Lower lobe of right lung (tissue), 2 donors: ENCODE measurements at places on chromosomes 7 and 10. TPM values are rescaled to one million over a fixed set of nuclear protein-coding genes. Genes with fewer than 3 reads are reported as not detected.

The CUZD1 gene
- 0.56 TPM for total RNA-seq

The CDCA7L gene
- total RNA-seq, result 33.9 TPM

The AOAH gene
- 29.2 TPM for total RNA-seq

The GPR15LG gene
- not detected for total RNA-seq

The RALA gene
- total RNA-seq, result 48.0 TPM

The NEURL1 gene
- total RNA-seq, result 0.95 TPM

The NUTM2B gene
- total RNA-seq, result 2.5 TPM

The TMEM225B gene
- total RNA-seq, result 0.30 TPM

The TDRD1 gene
- 0.09 TPM for total RNA-seq

DNA sequence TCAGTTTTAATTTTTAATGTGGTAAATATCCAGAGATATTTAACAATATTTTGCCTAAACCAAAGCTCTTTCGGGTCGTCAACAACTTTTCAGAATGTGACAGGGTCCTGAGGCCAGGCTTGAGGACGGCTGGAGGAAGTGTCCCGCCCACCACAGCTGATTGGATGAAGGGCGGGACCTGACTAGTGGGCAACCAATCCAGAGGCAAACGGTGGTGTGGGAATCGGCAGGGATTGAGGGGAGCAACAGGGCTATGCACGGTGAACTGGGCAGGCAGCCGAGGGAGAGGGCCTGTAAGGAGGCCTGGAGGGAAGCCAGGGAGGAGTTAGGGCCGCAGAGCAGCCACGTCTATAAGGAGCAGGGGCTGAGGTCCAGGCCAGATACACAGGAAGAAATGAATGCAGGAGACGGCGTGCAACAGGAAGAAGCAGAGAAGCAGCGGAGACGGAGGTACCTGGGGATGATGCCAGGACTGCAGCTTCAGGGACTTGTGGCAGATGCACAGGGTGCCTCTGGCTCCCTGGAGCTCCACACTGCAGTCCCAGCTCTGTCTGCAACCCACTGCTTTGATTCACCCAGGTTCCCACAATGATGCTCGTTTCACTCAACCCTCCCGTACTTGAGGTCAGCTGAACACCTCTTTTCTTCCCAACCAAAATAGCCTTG lies 46.1 kb upstream of the ZMIZ1 start:
- H3K27me3 ChIP-seq, result no peaks in the 10 kb centered on the region
- H3K4me1 ChIP-seq, result peaks cover 4% of the 10 kb centered on the region
- H3K36me3 ChIP-seq, result no peaks in the 10 kb centered on the region

- H3K4me3 ChIP-seq, result no peak overlapping the region
- DNase-seq, result no peak
- no peaks in the 10 kb centered on the region for H3K27me3 ChIP-seq
- no peak overlapping the region for H3K27ac ChIP-seq
- H3K4me1 ChIP-seq, result no peaks in the 10 kb centered on the region
These were observed 91.5 kb upstream of the CUX1 start for GRCh38 chr7:101725921-101726320.

GRCh38 chr7:17845197-17845547 lies 95.1 kb downstream of the SNX13 start:
- no peak overlapping the region for H3K27ac ChIP-seq
- no peaks in the 10 kb centered on the region for H3K4me1 ChIP-seq
- DNase-seq, result no peak
- H3K4me3 ChIP-seq, result no peak overlapping the region
- H3K27me3 ChIP-seq, result no peaks in the 10 kb centered on the region
- peaks cover 18% of the 10 kb centered on the region for H3K36me3 ChIP-seq

DNA sequence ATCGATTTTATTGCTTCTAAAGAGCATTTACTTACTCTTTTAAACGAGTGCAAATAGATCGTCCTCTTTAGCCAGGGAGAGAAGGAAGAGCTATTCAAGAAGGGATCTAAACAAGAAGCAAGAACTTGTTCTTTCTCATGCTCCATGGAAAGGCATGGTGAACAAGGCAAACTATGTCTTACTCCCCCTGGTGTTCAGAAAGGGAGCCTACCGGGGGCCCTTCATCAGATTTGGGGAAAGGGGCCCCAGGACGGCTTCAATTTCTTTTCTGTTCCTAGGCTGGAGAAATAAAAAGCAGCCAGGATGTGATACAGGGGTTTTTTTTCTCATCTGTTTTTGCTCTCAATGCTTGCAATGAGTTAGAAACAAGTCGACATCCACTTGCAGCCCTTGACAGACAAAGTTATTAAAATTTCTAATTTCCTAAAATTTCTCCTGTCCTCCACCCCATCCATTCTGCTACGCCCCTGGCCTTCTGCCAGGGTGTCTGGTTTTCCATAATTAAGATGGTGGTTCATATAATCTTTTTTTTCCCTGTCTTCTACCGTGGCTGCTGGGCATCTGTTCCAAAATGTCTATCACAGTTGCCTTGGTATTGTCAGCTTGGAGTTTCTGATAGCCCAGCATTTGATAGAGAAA lies 214.4 kb downstream of the CREB5 start:
- no peaks in the 10 kb centered on the region for H3K36me3 ChIP-seq
- H3K27me3 ChIP-seq, result no peaks in the 10 kb centered on the region

DNA sequence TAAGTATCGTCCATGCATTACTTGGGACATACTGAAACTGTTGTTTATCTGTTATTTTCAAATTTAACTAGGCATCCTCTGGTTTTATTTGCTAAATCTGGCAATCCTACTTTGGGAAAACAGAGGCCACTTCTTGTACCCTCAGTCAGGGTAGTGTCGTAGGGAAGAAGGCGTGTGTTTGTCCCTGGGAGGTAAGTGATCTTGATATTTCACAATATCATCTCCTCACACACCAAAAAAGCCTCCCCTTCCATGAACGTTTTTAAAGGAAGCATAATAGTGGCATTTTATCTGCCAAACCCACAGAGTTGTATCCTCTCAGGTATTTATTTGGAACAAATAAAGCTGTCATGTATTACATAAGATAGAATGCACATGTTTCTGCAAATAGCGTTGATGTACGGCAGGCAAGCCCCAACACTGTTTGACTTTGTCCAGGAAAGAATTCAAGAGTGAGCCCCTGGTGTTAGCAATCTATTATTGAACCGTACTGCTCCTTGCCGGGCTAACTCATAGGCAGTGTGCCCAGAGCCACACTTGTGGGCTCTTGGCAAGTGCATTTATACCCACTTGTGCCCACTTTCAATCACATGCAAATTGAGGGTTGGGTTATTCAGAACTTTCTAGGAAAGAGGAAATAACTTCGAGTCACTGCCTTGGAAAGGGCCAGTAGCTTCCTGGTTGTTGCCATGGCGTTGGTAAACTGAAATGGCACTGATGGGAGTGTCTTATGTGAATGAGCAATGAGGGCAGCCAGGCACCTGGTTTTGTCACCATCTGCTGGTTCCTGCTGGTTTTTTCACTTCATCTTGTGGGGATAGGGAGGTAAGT lies 266.0 kb downstream of the USP6NL start:
- H3K36me3 ChIP-seq, result no peaks in the 10 kb centered on the region
- H3K27me3 ChIP-seq, result no peaks in the 10 kb centered on the region
- H3K27ac ChIP-seq, result no peak overlapping the region
- peaks cover 12% of the 10 kb centered on the region for H3K4me1 ChIP-seq
- H3K4me3 ChIP-seq, result no peak overlapping the region
- peak; percentile 65 for DNase-seq

DNA sequence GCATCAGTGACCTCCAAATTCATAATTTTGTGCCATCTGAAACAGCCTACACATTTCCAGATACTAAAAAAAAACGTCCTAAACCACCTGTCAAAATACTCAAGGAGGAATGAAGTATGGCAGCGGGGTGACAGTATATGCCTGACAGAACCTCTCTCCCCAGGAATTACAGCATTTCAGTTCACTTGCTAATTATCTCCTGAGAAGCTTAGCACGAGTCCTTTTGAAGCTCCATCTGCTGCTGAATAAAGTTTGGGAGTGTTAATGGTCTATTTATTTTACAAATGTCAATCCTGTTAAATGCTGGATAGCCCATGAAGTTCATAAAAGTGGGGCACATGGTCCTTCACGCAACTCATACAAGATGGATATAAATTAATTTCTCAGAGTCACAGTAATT lies 29.4 kb upstream of the ANLN start:
- DNase-seq, result no peak
- H3K27me3 ChIP-seq, result no peaks in the 10 kb centered on the region
- no peak overlapping the region for H3K4me3 ChIP-seq
- H3K36me3 ChIP-seq, result no peaks in the 10 kb centered on the region
- no peaks in the 10 kb centered on the region for H3K4me1 ChIP-seq

- peaks cover 11% of the 10 kb centered on the region for H3K27me3 ChIP-seq
- H3K27ac ChIP-seq, result no peak overlapping the region
- no peaks in the 10 kb centered on the region for H3K4me1 ChIP-seq
- no peak for DNase-seq
These were observed 95.9 kb upstream of the LEP start for GRCh38 chr7:128145191-128145590.

GRCh38 chr7:96739609-96740008 lies 30.0 kb upstream of the SEM1 start:
- H3K36me3 ChIP-seq, result no peaks in the 10 kb centered on the region
- no peaks in the 10 kb centered on the region for H3K4me1 ChIP-seq
- H3K27ac ChIP-seq, result no peak overlapping the region
- DNase-seq, result no peak
- no peak overlapping the region for H3K4me3 ChIP-seq
- peaks cover 9% of the 10 kb centered on the region for H3K27me3 ChIP-seq

DNA sequence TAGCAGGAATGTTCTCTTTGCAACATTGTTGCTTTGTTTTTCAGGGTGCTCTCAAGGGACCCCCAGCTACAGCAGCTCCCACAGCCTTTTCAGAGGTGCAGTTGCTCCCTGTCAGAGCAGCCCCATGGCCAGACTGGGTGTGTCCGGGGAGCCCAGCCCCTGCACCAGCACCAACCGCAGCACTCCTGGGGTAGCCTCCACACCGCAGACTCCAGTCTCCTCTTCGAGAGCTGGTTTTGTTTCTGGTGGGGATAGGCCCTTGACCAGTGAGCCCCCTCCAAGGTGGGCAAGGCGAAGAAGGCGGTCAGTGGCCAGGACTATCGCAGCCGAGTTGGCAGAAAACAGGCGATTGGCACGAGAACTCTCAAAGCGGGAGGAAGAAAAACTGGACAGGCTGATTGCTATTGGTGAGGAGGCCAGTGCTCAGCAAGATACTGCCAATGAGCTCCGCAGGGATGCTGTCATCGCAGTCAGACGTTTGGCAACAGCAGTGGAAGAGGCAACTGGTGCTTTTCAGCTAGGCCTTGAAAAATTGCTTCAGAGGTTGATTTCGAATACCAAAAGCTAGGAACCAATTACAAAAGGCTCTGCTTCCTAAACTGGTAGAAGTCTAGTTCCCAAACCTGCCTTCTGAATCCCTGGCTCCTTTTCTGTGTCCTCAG lies 5.4 kb downstream of the HSPA14 start:
- no peak overlapping the region for H3K27ac ChIP-seq
- H3K27me3 ChIP-seq, result no peaks in the 10 kb centered on the region
- peaks cover 55% of the 10 kb centered on the region for H3K36me3 ChIP-seq
- no peak overlapping the region for H3K4me3 ChIP-seq
- H3K4me1 ChIP-seq, result peaks cover 10% of the 10 kb centered on the region

DNA sequence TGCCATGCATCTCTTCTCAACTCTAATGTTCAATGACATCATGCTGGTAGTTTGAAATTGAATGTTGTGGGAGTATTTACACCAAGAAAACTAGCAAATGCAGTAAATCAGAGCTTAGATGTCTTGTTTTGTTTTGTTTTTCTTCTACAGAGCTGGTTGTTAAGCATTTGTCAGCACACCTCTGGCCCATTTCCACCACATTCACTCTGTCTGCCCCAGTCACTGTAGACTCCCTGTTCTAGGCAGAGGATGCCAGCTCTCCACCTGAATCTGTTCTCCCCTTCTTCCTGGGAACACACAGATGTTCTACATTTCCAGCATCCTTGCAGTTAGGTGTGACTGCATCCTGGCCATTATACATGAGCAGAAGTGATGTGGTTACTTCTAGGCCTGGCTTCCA lies 4.1 kb upstream of the ARHGAP22 start:
- H3K27ac ChIP-seq, result no peak overlapping the region
- H3K4me1 ChIP-seq, result peaks cover 23% of the 10 kb centered on the region
- peaks cover 10% of the 10 kb centered on the region for H3K27me3 ChIP-seq

DNA sequence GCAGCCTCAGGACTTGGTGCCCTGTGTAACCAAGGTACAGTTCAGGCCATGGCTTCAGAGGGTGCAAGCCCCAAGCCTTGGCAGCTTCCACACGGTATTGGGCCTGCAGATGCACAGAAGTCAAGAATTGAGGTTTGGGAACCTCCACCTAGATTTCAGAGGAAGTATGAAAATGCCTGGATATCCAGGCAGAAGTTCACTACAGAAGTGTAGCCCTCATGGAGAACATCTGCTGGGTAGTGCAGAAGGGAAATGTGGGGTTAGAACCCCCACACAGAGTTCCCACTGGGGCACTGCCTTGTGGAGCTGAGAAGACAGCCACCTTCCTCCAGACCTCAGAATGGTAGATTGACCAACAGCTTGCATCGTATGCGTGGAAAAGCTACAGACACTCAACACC lies 3.4 kb upstream of the SEM1 start:
- H3K4me1 ChIP-seq, result peaks cover 11% of the 10 kb centered on the region
- peaks cover 10% of the 10 kb centered on the region for H3K27me3 ChIP-seq
- no peak overlapping the region for H3K4me3 ChIP-seq
- no peaks in the 10 kb centered on the region for H3K36me3 ChIP-seq
- DNase-seq, result no peak
- no peak overlapping the region for H3K27ac ChIP-seq

DNA sequence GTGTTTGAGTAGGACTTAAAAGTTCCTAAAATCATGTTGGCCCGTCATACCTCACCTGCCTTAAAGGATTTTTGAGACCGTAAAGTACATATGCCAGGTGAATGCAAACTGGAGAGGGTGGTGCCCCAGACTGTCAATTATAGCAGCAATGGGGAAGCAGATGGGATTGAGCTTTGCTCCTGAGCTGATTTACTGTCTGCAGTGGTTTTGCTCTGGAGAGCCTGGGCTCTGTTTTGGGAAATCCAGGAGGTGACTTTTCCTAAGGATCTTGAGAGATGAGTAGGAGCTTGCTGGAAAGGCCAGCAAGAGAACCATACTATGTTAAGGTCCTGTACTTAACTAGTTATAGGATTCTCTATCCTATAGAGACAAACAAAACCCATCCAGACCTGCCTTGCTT lies 43.0 kb downstream of the COL13A1 start:
- H3K4me3 ChIP-seq, result no peak overlapping the region
- no peak for DNase-seq
- no peak overlapping the region for H3K27ac ChIP-seq
- H3K36me3 ChIP-seq, result no peaks in the 10 kb centered on the region

- no peaks in the 10 kb centered on the region for H3K4me1 ChIP-seq
- no peaks in the 10 kb centered on the region for H3K27me3 ChIP-seq
- no peak overlapping the region for H3K27ac ChIP-seq
- H3K4me3 ChIP-seq, result no peak overlapping the region
- no peaks in the 10 kb centered on the region for H3K36me3 ChIP-seq
These were observed 220.8 kb upstream of the TCERG1L start for GRCh38 chr10:131532291-131532690.

GRCh38 chr7:69434398-69434815 lies 163.9 kb upstream of the AUTS2 start:
- no peaks in the 10 kb centered on the region for H3K36me3 ChIP-seq
- no peak for DNase-seq
- no peak overlapping the region for H3K27ac ChIP-seq
- no peaks in the 10 kb centered on the region for H3K27me3 ChIP-seq

- H3K27ac ChIP-seq, result no peak overlapping the region
- H3K4me3 ChIP-seq, result no peak overlapping the region
- no peaks in the 10 kb centered on the region for H3K27me3 ChIP-seq
These were observed 278.6 kb downstream of the ARHGAP12 start for GRCh38 chr10:31650010-31650409.

GRCh38 chr10:3770611-3771110 lies 14.3 kb downstream of the KLF6 start:
- H3K36me3 ChIP-seq, result peaks cover 11% of the 10 kb centered on the region
- no peaks in the 10 kb centered on the region for H3K27me3 ChIP-seq
- H3K4me3 ChIP-seq, result no peak overlapping the region
- H3K27ac ChIP-seq, result no peak overlapping the region
